ENCODE measurements at places on chromosomes 3 and 15.

GRCh38 chr3:183506674-183507320 lies 48.7 kb downstream of the KLHL6 start:
- DNase-seq: no peak

DNA sequence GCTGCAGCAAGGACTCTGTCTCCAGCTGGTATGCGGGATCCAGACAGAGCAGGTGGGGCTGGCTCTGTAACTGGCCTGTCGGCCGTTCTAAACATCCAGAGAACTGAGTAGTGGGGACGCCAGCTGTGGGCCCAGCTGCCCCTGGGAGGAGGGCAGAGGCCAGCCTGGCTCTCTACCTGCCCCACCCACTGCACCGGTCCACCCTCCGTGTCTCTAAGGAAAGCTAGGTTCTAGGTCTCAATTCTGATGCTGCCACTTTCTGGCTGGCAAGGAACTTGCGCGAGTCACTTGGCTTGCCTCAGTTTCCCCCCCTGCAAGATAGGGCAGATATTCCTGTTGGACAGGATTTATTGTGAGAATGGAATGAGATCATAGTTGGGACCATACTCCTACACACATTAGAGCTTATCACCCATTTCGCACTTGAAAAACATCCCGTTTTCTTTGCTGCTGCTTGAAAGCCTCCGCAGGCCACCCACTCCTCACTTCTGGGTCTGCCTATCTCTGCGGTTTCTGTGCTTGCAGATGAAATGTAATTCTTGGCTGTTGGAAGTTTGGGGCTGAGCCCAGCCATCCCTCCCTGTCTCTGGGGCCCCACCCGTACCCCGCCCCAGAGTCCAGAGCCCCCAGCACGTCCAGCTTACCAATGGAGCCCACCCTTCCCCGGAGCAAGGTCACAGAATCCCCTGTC lies 65.8 kb downstream of the IQSEC1 start:
- no peak for DNase-seq

DNA sequence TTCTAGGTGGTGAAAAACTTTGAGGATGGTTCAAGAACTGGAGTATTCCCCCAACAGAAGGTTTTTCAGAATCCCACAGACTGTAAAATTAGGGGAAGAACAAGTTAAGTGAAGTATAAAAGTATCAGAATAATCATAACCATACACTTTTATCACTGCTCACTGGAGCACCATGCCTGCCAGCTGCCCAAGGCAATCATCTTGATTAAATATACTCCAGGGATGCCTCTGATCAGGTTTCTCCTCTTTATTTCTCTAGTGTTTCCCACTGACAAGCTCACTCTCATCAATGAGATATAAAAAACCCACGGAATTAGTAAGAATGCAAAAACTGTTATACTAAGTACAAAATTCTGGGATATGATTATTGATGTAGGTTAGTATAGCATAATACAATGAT lies 108.0 kb downstream of the STAG1 start:
- no peak for DNase-seq

DNA sequence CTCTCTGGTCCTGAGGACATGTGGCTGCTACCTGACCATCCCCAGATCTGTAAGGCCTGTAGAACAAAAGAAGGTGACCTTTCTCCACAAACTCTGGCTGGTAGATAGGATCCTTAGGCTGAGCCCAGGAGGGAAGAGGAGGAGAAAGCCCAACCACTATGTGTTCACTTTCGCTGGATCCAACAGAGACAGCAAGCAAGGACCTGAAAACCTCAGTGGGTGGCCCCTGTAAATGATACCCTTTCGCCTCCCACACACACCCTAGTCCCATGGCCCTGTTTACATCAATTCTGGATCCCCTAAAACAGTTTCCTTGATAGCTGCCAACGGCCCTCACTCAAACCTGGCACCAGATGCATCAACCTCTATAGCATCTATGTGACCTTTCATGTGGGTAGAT lies 22.4 kb downstream of the CCDC12 start:
- DNase-seq: no peak

GRCh38 chr3:138774529-138775253 lies 60.0 kb downstream of the PIK3CB start:
- DNase-seq: peak; percentile 59

GRCh38 chr3:59266551-59266950 lies 216.7 kb upstream of the CFAP20DC start:
- DNase-seq: no peak

- no peak for DNase-seq
Measured at GRCh38 chr3:155494332-155494731, 200.8 kb upstream of the STRIT1 start.

- DNase-seq: peak; percentile 49
Measured at GRCh38 chr3:12557473-12558100, 700 bp downstream of the MKRN2 start.

DNA sequence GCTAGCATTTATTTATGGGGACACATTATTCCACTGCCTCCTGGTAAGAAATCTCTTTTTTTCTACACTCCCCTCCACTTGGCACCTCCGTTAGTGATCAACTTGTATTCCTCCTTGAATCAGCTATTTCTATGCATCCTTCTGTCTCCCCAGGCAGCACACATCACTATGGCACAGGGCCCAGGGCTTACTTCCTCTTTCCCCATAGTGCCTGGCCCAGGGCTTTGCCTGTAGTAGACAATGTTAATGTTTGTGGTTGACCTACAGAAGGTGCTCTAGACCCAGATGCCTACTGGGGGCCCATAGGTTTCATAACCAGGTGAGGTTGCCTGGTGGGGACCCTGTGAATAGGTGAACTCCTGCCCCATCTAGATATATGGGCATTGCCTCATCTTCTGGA lies 44.9 kb downstream of the EPHB1 start:
- no peak for DNase-seq

GRCh38 chr15:69704229-69704628 lies 251.6 kb downstream of the RPLP1 start:
- no peak for DNase-seq

GRCh38 chr3:121863801-121864200 lies 28.8 kb downstream of the EAF2 start:
- no peak for DNase-seq

DNA sequence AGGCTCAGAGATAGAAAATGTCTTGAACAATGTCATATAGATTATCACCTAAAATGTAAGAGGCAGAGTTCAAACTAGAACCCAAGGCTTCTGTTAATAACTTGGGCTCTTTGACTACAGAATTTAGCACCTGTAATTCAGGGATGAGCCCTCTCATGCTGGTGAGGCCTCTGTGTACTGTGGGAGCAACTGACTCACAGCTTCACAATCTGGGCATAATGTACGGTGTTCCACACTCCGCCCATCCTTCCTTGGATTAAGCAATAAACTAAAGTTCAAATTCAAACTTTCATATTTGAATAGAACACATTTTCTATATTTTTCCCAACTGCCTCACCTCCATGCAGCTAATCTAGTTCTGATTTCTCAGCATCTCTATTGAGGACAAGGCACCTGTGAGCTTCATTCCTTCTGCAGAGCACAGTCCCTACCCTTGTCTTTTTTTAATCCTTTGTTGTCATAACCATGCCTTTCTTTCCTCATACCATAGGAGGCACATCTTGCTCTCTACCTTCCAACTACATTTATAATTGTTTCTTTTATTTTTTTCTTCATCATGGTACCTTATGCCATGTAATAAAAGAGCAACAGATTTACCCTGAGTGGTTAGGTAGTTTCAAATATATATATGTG lies 392.1 kb downstream of the NLGN1 start:
- no peak for DNase-seq

DNA sequence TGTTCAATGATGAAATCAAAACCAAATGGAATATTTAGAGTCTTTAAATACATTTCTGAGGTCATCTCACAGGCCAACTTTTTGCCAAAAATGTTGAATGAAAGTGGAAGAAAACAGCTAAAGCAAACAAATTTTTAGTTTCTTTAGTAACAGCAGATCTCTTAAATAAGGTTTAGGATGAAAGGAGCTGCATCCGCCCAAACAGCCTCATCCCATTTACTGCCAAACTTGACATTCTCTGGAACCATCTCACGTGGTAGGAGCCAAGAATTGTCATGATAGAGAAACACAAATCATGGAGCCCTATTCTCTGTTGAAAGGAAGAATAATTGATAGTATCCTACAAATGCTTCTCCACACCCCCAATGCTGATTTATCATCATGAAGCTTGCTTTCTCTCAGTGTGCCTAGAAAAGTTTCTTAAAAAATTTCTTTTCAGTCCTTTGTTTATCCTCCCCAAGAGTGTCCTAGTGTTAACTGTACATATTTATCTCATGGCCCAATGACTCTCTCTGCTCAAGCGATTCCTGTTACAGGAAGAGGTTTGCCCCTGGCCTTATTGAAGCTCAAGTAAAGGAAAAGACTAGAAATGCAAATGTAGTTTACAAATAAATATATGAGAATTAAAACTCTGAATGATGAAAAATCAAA lies 23.4 kb downstream of the SLC9A9 start:
- no peak for DNase-seq

GRCh38 chr15:82570721-82571508 lies 30.7 kb upstream of the RPS17 start:
- DNase-seq: no peak

DNA sequence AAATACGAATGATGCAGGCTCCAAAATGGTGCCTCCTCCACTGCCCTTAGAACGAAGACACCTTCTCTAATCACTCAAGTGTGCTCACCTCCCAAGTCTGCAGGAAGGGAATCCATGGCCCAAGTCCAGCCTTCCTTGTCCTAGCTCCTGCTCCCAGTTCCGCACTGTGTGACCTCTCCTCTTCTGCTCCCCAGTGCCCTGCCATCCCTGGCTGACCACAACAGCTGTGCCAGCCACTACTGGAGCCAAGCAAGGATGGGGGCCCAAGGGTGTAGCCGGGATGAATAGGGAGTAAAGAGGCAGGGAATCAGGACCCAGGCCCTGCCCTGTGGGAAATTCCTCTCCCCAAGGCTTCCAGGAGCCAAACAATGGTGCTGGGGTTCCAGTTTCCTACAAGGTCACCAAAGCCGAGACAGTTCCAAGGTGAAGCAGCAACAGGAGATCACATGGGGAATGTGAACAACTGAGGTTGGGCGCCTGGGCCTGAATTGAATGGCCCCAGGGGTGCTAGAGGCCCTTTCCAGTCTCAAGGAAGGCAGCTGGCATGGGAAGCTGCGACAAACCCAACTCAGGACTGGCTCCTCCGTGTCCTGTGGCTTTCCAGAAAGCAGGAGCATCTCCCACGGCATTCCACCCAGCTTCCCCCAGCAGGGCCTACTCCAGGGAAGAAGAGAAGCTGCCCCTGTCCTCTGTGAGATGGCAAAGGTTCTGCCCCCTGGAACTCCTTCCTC lies 20.2 kb downstream of the SEMA7A start:
- DNase-seq: no peak

GRCh38 chr3:8567784-8568575 lies 66.4 kb downstream of the LMCD1 start:
- no peak for DNase-seq

GRCh38 chr3:58577269-58577821 lies at the start of gene FAM107A:
FAM107A (minus strand) TSS chr3:58577391; CDS start chr3:58569860, 7,531 bp downstream.
- no peak for DNase-seq

Data from HT-29 (cell line).